ENCODE measurements at places on chromosomes 6 and 20. TPM values are rescaled to one million over a fixed set of nuclear protein-coding genes. Genes with fewer than 3 reads are reported as not detected.
A peak's percentile ranks its signal among the peaks of the same experiment; 100 is the strongest.

DNA sequence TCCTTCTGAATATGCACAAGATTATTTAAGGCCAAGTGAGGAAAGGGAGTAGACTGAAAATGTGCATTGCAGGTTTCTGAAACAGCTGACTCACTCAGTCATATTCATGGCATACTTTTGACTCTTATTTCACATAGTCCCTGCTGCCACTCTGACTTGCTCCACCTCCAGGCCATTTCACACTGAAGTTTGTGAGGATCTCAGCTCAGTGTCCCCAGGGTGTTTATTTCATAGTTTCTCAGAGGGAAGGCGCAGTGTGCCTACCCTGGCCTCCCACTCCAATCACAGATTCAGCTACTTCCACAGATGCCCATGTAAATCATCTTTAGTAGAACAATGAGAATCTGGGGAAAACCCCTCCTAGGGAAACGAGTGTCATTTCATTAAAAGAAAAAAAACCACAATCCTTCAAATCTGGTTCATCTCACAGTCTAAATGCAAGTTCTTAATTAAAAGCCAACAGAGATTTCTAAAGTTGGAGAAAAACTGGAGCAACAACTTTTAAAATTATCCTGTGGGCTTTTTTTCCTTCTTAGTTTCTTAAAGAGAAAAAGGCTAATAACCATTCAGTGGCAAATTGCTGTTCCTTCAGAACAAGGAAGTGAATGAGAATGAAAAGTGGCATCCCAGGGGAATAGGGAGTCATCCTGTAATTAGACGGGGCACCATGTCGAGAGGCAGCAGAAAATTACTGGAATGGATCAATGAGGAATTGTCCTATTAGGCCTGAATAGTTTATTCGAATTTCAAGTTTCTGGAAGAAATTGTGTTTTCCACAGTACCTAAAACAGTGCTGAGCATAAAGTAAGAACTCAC lies 133.6 kb downstream of the TFAP2B start:
- H3K4me3 ChIP-seq: no peak overlapping the region
- H3K27me3 ChIP-seq: no peaks in the 10 kb centered on the region
- H3K36me3 ChIP-seq: no peaks in the 10 kb centered on the region
- DNase-seq: no peak

The BLOC1S5 gene
- 22.6 TPM for total RNA-seq

DNA sequence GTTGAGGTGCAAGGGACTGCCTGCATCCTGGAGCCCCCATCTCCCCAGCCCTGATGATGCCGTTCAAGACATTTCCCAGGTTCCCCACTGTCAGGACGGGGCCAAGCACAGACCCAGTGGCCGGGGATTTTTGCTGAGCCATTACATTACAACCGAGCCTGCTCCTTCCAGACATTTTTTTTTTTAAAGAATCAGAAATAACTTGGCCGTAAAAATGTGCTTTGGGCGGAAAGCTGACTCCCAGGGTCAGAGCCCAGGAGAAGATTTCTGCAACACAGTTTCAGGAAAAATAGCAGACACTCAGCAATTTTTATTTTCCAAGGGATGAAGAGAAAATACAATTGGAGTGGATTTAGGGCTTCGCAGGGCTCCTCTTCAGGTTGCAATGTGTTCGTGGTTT lies 87.9 kb downstream of the LRFN2 start:
- H3K4me3 ChIP-seq: no peak overlapping the region
- H3K27ac ChIP-seq: no peak overlapping the region
- no peak for DNase-seq
- H3K36me3 ChIP-seq: no peaks in the 10 kb centered on the region

GRCh38 chr6:73803562-73804241 lies 107.7 kb downstream of the CD109 start:
- H3K36me3 ChIP-seq: no peaks in the 10 kb centered on the region
- H3K4me3 ChIP-seq: no peak overlapping the region

DNA sequence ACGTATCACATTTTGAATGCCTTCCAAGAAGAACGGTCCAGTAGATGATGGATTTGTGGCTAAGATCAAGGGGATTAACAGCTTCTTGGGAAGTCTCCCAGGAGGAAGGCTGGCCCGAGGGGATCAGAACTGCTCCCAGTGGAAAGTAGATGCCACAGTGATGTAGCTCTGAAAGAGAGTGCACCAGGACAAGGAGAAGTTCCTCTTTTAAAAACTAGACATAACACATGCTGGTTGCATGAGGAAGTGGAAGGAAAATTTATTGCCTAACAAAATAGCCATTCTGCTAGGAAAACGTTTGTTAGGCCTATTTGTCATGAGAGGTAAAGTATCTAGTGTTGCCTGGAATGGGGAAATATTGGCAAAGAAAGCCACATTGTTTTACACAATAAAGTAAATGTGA lies 87.8 kb downstream of the CDH26 start:
- no peaks in the 10 kb centered on the region for H3K4me1 ChIP-seq
- H3K36me3 ChIP-seq: no peaks in the 10 kb centered on the region
- H3K27ac ChIP-seq: no peak overlapping the region
- no peak for DNase-seq
- no peaks in the 10 kb centered on the region for H3K27me3 ChIP-seq
- H3K4me3 ChIP-seq: no peak overlapping the region

- H3K27me3 ChIP-seq: peaks cover 25% of the 10 kb centered on the region
- no peak overlapping the region for H3K4me3 ChIP-seq
- no peak for DNase-seq
Observed at GRCh38 chr20:32019563-32020463, 9.6 kb downstream of the CCM2L start.

DNA sequence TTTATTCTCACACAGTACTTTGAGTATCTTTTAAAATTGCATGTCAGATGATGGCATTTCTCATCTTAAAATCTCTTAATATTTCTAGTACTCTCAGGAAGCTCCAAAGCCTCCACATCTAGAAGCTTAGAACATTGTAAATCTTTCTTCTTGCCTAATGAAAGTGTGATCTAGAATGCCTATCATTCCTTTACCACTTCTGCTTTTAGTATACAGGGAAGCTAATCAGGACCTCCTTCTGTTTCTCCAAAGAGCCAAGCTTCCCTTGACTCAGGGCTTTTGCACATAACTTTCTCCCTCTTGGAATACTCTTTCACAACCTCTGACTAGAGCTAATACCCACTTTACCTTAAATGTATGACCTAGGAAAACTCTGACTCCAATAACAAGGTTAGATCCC lies 7.5 kb upstream of the ELOVL4 start:
- no peak overlapping the region for H3K4me3 ChIP-seq
- no peaks in the 10 kb centered on the region for H3K4me1 ChIP-seq
- DNase-seq: no peak
- no peak overlapping the region for H3K27ac ChIP-seq
- no peaks in the 10 kb centered on the region for H3K27me3 ChIP-seq
- H3K36me3 ChIP-seq: no peaks in the 10 kb centered on the region

DNA sequence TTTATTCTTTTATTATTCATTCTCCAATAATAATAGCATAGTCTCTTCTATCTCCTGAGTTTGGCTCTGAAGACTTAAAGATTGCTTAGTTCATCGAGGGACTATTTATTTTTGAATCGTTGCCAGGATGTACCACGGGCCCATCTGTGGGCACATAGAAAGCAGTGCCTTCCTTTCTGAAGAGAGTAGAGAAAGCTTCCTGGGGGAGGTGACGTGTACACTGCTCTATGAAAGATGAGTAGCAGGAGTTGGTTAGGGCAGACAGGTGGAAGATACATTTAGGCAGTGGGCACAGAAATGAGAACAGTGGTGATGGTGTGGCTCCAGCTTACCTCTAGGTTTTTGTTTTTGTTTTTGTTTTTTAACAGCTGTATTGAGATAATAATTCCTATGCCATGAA lies 98.4 kb downstream of the CDKAL1 start:
- H3K4me3 ChIP-seq: no peak overlapping the region
- no peaks in the 10 kb centered on the region for H3K27me3 ChIP-seq
- H3K36me3 ChIP-seq: no peaks in the 10 kb centered on the region
- H3K27ac ChIP-seq: no peak overlapping the region

GRCh38 chr6:80003826-80004172 lies 650 bp upstream of the TTK start:
- peak overlapping the region; percentile 85 for H3K27ac ChIP-seq
- H3K4me3 ChIP-seq: peak overlapping the region; percentile 59
- H3K36me3 ChIP-seq: no peaks in the 10 kb centered on the region
- no peaks in the 10 kb centered on the region for H3K27me3 ChIP-seq

The SCP2D1 gene
- total RNA-seq: not detected

- H3K27me3 ChIP-seq: no peaks in the 10 kb centered on the region
- H3K4me3 ChIP-seq: no peak overlapping the region
- H3K4me1 ChIP-seq: no peaks in the 10 kb centered on the region
- H3K27ac ChIP-seq: no peak overlapping the region
- H3K36me3 ChIP-seq: no peaks in the 10 kb centered on the region
- DNase-seq: no peak
Observed at GRCh38 chr6:136087986-136088385, 162.1 kb downstream of the MTFR2 start.

All from CD8-positive, alpha-beta memory T cell (primary cell).